ENCODE measurements at places on chromosomes 3 and 15.

DNA sequence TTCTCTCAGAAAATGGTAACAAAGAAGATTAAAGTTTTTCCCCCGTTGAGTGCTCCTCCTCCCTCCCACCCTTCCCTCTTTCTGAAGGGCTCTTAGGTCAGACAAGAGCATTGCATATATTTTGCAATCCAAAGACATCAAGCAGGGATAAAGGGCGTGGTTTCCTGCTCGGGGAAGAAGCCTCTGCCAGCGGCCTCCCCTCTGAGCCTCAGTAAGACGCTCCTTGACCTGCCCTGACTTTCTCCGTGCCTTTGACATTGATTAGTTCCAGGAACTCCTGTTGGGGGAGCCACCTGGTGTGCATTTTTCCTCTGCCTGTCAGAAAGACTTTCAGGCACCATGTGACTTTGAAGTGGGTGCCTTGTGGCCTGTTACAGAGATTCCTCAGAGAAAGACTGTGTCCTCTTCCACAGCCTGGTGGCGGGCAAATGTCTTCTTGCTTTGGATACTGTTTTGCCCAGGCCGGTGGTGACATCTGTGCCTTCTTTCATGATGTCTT, 87.2 kb upstream of the TBL1XR1 start:
- peak; percentile 61 for DNase-seq

- peak; percentile 58 for DNase-seq
Measured at GRCh38 chr3:113557374-113557773, 25.0 kb downstream of the SIDT1 start.

DNA sequence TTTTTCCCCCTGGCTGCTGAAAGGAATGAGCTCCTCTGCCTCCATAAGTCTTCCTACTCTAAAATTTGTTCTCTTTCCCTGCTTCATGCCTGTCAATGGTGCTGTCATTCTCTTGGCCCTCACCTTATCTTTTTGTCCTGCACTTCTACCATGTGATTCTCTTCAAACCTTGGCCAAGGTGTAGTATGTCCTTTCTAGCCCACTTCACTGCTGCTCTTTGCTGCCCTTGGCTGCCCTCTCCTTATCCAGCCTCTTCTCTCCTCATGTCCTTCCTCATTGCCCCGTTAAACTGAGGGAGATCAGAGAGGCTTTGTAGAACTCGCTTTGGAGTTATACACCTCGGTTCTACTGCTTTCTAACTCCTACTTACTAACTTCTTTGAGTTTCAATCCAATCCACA, 19.7 kb downstream of the MINDY4B start:
- DNase-seq: no peak

DNA sequence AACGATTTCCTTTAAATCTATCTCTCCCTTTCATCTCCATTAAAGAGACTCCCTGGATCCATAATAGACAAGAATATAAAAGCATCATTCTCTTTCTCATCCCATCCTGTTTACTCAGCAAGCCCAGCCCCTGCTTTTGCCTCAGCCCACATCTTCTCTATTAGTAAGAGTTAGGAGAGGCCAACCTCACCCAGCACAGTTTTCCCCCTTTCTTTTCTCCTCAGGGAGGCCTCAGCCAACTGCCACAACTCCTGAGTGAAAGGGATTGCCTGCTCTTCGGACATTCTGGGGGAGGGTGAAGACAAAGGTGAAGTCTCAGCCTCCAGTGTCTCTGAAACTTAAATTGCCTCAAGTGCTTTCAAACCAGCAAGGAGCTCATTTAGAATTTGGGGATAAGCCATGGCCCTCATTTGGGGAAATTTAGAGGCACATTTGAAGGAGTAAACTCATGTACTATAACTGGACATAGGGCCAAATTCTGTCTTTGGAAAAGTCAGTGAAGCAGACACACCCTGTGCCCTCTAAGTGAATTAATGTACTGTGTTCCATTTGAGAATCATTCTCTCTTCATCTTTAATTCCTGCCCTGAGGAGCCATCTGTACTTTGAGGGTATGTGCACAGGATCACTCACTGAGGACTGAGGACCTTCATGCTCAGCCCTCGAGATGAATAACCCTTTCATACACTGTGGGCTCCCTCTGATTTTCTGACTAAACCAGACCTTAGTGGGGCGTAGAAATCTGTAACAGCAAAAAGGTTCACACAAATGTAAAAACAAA, 82.5 kb downstream of the SOX2 start:
- peak; percentile 46 for DNase-seq

DNA sequence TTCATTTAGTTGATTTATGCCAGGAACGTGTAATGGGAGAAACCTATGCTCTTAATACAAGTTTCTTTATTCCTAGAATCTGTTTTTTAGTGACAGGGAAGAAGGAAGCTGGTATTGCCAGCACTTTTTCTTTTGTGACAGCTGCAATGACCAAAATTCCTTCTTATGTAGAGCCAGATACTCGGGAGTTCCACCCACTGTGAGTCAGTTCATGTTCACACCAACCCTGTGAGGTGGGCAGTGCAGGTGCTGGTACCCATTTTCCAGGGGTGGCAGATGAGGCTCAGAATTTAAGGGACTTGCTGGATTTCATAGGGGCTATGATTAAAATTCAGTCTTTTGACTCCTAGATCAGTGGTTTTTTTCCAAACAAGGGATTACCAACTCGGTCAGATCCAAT, 34.7 kb downstream of the OXNAD1 start:
- DNase-seq: no peak

- DNase-seq: peak; percentile 98
Measured at GRCh38 chr3:8482960-8483665, 18.5 kb upstream of the LMCD1 start.

GRCh38 chr3:38521391-38521987, 25.3 kb downstream of the EXOG start:
- DNase-seq: peak; percentile 61

GRCh38 chr3:16140116-16140893, 34.2 kb upstream of the GALNT15 start:
- no peak for DNase-seq

DNA sequence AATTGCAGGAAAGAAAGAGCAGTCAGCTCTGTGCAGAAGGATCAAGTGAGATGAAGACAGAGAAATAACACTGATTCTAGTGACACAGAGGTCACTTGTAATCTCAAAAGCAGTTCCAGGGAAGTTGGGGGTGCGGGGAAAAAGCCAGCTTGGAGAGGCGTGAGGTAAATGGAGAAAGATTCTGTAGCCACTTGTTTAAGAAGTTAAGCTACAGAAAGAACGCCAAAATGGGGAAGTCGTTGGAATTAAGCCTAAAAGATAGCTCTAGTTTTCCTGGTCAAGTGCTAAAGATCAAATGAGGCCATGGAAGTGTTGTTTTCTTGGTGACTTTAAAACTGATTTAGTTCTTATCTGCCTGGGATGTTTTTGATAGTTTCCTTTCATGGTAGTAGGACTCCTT, 152.0 kb downstream of the GREM1 start:
- no peak for DNase-seq

DNA sequence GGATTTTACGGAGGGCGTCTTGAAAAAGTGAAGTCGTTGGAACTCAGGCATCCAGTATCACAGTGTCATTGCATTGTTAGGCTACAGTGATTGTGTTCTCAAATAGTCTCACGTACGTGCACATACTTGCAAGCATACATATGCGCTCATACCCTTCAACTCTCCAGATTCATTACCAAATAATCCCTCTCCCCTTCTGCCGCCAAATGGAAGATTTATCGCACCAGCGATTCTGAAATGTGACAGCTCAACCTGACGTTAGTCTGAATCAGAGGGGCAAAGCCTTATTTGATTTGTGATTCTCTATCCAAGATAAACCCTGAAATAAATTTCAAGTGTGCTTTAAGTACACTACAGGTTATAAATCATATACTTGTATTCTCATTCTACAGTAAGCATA, 119.4 kb downstream of the GADL1 start:
- DNase-seq: no peak

GRCh38 chr3:129662191-129662608, 55.7 kb upstream of the PLXND1 start:
- no peak for DNase-seq

DNA sequence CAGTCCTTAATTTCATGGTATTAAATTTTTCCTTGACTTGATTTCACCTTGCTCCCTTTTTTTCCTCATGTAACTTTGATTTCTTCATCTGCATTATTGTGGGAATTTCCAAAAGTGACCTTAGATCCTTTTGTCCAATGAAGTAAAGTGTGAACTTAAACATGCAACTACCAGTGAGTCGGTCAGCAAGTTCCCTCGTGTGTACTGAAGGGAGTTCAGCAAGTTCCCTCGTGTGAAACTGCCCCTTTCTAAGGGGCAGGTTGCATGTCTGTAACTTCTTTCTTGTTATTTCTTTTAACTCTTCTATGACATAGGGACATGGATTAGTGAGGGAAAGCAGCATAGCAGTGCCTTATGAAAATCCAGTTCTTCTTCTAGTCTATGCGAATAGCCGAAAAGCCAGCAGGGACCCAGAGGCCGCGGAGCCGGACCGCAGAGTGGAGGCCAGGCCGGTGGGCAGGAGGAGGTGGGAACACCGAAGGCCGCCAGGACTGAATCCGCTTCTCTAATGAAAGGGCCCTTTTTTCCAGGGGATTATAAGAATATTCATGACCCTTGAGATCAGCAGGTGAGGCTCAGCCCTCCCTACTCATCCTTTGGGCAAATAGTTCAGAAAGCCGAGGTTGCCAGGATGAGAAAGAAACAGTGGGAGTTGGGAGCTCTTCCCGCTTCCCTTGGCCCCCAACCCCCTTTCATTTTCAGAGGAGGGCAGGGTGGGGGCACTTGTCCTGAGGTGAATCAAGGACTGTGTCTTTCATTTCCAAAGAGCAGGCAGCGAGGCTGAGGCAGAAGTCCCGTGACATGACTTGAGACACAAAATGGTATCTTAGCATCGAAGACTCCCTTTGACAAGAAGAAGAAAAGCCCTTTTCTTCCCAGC, 117.5 kb downstream of the OPA1 start:
- no peak for DNase-seq

DNA sequence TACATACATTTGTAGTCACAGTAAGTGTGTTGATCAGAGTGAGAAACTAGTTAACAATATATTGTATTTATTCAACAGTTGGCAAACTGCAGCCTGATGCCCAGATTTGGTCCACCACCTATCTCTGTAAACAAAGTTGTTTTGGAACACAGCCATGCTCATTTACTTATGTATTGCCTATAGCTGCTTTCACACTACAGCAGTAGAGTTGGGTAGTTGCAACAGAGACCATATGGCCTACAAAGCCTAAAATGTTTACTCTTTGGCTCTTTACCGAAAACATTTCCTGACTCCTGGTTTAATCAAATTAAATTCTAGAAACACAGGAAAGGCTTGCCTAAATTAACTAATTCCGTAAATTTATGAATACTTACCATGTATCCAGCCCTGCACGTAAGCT, 39.4 kb downstream of the CMC1 start:
- DNase-seq: no peak

DNA sequence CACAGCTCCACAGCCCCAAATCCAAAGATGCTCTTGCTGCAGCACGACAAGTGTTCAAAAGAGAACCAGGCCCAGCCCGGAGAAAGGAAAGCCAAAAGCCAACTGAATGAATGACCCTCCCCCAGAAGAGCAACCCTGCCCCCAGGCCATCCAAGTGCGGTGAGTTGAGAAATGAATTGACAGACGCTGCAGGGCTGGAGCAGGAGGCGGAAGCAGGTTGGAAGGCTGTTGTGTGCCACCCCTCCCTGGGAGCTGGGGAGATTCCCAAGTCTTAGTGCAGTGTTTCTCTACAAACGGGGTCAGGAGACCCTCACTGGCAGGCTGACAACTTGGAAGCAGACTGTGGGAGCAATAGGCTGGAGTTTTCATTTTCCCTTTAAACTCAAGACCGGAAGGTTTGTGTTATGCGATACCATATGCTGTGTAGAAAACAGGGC, 3.5 kb upstream of the SPTBN5 start:
- no peak for DNase-seq

DNA sequence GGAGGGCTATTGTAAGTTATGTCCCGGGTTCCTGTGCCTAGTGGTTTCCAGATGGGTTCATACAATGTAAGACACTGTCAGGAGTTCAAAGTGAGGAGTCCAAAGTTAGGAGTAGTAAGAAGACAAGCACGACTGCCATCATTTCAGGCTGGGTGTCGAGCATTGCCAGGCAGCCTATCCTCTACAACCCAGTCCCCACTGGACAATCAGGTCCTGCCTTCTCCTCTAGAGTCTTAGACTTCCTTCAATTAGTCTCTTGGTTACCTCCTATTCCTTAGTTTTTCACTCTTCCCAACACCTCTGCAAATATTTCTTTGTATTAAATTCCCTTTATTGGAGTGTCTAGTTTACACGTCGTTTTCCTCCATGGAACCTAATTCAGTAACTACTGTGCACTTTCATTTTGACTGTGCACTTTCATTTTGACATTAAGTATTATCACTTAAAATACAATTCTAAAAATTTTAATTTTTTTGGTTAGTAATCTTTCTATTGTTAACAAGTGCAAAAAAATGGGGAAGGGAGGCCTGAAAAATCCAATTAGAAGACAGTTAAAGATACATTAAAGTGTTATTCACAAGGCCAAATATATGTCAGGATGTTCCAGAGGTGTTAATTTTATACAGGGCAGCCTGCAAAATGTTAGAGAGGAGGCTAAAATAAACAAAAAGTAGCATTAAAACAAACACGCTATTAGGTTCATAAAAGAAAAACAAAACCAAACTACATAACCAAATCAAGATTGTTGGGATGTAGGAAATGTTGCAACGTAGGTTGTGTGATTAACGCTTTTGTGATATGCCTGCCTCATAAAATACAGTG, 155.3 kb downstream of the TBL1XR1 start:
- no peak for DNase-seq

DNA sequence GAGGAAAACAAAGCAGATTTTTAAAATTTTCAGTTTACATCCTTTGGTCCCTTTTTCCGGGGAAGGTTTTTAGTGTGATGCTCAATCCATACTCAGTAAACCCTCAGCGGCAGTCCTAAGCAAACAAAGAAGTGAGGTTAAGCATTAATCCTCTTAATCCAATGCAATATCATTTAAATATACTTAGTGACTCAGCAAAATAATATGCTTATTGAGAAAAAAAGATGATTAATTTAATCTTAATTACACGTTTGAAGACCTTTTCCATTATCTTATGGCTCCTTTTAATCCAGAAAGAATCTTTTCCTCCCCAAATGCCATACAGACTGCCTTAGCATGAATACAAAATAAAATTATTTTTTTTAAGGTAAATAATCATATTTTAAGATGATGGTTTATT, at the start of gene GABRR3:
TSS of gene GABRR3 (minus strand) at position 108 of the 400 bp plus-strand sequence. CDS start 328 bp downstream, outside the sequence.
- no peak for DNase-seq

DNA sequence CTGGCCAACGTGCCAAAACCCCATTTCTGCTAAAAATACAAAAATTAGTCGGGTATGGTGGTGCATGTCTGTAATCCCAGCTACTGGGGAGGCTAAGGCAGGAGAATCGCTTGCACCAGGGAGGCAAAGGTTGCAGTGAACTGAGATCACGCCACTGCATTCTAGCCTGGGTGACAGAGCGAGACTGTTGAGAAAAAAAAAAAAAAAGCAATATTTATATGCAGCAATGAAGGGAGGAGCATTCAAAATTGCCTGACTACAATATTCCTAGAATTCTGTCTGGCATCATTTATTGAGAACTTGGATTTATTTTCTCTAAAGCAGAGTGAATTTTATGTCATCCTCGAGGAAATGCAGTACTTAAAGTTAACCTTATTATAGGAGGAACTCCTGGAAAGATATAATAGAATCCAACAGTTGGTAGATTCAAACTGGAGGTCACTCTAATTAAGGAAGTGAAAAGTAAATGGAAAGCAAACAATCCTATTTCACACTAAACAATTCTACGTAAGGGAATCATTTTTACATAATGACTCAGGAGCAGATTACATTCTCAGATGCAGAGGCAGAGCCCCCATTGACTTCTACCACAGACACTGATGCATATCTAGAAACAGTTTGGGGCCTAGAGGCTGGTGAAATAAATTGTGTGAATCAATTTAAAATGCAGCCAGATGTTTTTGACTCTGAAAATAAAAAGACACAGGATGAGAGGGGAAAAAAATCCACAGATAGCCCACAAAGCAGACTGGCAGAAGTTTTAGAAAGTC, 82.1 kb upstream of the FHIT start:
- DNase-seq: peak; percentile 15

All from fibroblast of skin of scalp (primary cell).